ENCODE measurements at places on chromosomes 4 and X. TPM values are rescaled to one million over a fixed set of nuclear protein-coding genes. Genes with fewer than 3 reads are reported as not detected.

DNA sequence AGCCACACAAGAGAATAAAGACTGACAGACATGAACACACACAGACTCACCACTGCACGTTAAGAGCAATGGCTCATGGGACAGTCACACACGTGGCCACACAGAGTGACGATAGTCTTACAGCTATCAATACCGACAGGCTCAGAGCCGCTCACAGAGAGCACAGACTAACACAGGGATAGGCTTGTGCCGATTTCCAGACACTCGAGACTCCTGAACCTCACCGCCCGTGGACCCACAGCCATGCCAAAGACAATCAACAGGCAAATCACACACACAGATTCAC lies 716 bp upstream of the SLC38A5 start:
- DNase-seq: no peak

GRCh38 chr4:80161413-80162058 lies 35.8 kb upstream of the PRDM8 start:
- DNase-seq: no peak

GRCh38 chr4:6732441-6733357 lies 16.7 kb downstream of the BLOC1S4 start:
- DNase-seq: no peak

DNA sequence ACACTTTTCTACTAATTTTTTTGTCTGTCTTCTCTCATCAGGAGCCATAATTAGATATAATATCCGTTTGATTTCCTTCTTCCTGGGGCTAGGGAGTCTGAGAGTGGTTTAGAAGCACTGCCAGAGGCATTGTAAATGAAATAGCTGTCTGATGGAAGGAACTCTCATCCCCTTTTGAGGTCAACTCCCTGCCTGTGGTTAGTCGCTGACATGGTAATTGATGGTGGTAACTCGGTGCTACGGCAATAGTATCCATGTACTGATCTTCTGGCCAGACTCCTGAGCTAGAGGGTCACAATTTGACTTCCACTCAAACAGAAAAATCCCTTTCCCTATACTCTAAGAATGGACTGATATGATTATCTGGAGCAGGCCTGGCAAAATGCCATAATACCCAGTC lies 108.1 kb upstream of the TRPC5 start:
- DNase-seq: no peak

- no peak for DNase-seq
These were observed 23.4 kb upstream of the PRPS2 start for GRCh38 chrX:12767856-12768255.

DNA sequence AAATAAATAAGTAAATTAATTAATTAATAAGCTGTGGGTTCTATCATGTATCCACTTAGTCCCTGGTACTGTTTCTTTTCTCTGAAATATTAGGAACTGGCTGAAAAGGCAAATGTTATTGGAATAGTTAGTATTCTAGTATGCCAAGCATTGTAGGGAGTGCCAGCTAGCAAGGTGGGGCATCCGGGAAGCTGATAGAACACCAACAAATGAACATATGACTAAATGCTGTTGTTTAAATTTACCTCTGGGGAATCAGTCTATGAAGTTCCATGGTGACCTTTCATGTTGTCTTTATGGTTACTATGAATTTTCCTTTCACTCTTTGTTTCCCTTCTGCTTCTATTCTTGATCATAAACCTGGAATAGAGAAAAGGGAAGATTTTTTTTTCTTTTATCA lies 32.7 kb downstream of the NUDT6 start:
- DNase-seq: no peak

DNA sequence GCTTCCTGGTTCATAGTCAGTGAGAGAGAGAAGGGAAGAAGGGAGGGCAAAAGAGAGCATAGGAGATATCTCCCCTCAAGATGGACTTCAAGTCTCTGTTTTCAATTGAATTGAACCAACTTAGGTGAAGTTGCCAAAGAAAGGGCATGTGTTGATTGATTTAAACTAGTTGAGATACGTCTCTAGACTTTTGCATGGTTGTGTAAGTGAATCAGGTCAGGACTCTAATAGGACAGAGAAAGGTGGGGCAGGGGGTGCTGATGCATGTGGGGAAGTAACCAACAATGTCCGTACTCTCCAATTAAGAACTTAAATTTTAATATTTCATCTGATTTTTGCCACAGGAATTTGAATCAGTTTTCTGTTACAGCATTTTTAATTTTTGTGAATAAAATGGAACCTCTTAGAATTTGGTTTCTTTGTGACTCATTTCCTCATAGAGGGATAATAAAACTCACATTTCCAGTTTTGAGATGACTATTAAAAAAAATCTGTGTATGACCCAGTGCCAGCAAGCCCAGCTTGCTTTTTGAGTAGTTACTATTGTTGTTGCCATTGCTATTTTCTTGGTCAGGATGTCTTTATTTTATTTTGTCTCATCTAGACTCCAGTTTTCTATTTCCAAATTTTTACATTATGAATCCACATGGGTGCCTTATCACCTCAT lies 37.3 kb downstream of the SLIT2 start:
- no peak for DNase-seq

GRCh38 chrX:38989076-38989475 lies 187.8 kb downstream of the MID1IP1 start:
- DNase-seq: no peak

DNA sequence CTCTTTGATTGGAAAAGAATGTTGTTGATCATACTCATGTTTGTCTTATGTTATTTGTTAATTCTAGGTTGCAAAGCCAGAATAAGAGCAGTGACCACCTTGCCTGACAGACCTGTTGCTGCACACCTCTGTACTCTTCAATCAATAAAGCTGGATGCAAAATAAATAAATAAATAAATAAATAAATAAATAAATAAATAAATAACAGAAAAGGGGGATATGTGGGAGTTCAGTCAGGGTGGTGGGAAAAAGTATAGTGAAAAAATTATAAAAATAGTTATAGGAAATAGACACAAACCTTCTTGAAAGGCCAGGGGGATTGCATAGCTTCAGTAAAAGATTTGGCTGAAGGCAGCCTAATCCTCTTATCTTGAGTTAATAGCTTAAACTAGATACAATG lies 51.3 kb downstream of the TENT5D start:
- DNase-seq: no peak

GRCh38 chrX:87049567-87049966 lies 468.0 kb upstream of the KLHL4 start:
- no peak for DNase-seq

DNA sequence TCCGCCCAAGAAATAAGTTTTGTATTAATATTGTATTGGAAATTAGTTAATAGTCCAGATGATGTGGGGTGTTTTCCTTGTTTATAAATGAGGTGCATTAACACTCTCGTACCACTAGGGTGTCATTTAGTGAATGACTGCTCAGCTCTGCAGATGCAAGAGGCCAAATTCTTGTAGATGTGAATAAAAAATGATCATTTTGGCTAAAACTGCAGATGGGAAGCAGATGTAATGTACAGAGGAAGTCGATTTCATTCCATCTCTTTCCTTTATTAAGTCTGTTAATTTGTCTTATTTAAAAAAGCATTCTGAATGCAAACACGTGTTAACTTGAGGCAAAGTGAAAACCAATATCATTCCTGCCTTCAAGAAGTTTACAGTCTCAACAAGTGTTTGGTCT lies 108.1 kb downstream of the DHX15 start:
- no peak for DNase-seq

GRCh38 chr4:115923152-115923551 lies 809.7 kb upstream of the NDST4 start:
- DNase-seq: no peak

DNA sequence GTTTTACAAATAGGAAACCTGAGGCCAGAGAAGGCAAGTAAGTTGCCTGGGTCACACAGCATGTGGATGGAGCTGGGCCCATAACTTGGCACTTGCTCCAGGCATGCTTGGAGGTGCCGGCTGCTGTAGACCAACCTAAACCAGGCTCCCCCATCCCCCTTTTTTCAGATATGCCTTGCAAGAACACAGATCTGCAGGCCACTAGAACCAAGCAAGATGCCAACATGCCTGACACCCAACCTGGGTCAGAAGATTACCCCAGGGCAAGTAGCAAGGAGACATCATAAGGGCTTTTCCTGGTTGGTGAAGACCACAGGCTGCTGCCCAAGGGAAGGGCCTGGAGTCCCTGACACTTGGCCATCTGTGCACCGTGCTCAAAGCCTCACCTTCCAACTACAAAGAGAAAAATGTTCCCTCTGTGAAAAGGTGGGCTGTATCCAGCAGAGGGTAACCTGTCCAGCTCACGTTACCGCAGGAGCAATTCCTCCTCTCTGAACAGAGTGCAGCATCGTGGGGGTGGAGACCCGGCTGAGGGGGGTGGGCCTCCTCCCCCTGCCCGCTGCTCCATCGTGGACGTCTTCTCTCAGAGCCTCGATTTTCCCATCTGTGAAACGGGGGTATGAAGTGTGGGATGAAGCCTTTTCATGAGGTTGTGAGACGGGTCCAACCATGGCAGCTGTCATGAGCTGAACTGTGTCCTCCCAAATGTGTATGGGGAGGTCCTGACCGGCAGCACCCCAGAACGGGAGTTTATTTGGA lies 23.0 kb downstream of the HMX1 start:
- DNase-seq: peak; percentile 7

- no peak for DNase-seq
These were observed 39.5 kb downstream of the ENOPH1 start for GRCh38 chr4:82469791-82470345.

GRCh38 chrX:40031911-40032310 lies 65.8 kb downstream of the BCOR start:
- no peak for DNase-seq

DNA sequence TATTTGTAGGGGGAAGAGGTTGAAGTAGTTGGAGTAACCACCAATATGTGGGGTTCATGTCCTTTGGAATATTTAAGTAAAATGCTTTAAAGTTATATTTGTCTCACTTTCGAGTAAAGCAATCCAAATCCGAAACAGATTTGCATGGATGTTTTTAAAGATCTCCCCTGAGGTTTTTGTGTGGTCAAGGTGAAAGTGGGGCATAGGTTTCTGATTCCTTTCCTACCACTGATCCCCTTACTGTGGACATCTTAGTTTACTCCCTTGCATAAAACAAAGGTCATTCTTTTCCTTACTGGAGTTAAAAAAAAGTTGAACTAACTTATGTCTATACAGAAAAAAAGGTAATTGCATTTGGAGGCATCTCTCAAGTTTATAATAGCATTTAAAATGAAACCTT lies 71.9 kb upstream of the PHOX2B start:
- no peak for DNase-seq

DNA sequence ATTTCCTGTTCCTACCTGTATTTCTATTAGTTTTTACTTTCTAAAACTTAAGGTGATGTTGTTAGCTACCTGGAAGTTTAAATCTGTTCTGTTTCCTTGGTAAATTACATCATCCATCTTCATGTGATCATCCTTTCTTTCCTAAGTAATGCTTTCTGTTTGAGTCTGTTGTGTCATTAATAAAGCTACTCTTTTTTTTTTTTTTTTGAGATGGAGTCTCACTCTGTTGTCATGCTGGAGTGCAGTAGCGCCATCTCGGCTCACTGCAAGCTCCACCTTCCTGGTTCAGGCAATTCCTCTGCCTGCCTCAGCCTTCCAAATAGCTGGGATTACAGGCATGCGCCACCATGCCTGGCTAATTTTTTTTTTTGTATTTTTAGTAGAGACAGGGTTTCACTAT lies 73.3 kb downstream of the FIP1L1 start:
- DNase-seq: no peak

GRCh38 chr4:92184566-92184965 lies 119.2 kb upstream of the GRID2 start:
- DNase-seq: no peak

DNA sequence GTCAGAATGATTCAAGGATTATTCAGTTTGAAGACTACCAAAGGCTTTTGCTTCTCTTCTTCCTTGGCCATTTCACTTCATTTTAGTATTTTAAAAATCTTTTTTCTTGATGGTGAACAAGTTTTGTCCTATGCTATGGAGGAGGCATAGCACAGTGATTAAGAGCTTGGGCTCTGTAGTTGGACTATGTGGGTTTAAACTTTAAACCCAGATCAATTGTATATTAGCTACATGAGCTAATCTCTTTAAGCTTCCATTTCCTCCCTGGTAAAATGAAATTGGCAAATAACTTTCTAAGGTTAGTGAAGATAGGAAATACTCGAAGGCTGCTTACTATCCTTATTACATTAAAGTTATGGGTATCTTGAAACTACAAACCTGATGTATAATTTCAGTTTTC lies 23.8 kb upstream of the C4orf51 start:
- DNase-seq: no peak

DNA sequence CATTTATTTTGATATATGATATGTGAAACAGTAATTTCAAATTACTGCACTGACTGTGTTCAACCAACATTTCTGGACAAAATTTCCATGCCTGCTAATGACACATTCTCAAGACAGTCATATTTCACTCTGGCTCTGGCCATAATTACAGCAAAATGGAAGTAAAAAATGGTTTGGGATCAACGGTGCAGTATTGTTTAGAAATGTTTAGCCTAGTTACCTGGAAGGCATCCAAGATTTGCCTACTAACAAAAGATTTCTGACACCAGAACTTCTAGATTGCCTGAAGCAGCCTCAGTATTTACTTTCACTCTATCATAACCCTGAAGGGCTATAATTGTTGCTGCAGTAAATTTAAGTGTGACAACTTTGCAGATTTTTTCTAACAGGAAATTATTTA lies 416.3 kb downstream of the PCDH10 start:
- no peak for DNase-seq

ZNF330 gene
- 54.2 TPM for total RNA-seq

GLOD5 gene
- not detected for total RNA-seq

FAM50A gene
- total RNA-seq: 53.0 TPM

TCEAL6 gene
- not detected for total RNA-seq

MGAT4D gene
- not detected for total RNA-seq

MAGEB17 gene
- not detected for total RNA-seq

CPLX1 gene
- total RNA-seq: 1.9 TPM

CENPU gene
- 73.8 TPM for total RNA-seq

HTRA3 gene
- not detected for total RNA-seq

ARR3 gene
- total RNA-seq: not detected

LNX1 gene
- total RNA-seq: not detected

BEX4 gene
- total RNA-seq: 11.5 TPM

MGARP gene
- total RNA-seq: 0.31 TPM

RS1 gene
- not detected for total RNA-seq

BST1 gene
- total RNA-seq: 0.39 TPM

All from activated naive CD4-positive, alpha-beta T cell treated with anti-CD3 and anti-CD28 coated beads, Interleukin-2, amount 50 U/mL, for 72 hours (primary cell).